Stimulated activated CD8-positive, alpha-beta memory T cell treated with anti-CD3 and anti-CD28 coated beads, Interleukin-7, amount 100 ng/mL, for 48 hours (primary cell): ENCODE measurements at places on chromosomes 13 and 19.

GRCh38 chr13:80011448-80012212 lies 329.3 kb downstream of the SPRY2 start:
- no peak for DNase-seq

GRCh38 chr13:96229356-96229755 lies 139.4 kb downstream of the HS6ST3 start:
- no peak for DNase-seq

DNA sequence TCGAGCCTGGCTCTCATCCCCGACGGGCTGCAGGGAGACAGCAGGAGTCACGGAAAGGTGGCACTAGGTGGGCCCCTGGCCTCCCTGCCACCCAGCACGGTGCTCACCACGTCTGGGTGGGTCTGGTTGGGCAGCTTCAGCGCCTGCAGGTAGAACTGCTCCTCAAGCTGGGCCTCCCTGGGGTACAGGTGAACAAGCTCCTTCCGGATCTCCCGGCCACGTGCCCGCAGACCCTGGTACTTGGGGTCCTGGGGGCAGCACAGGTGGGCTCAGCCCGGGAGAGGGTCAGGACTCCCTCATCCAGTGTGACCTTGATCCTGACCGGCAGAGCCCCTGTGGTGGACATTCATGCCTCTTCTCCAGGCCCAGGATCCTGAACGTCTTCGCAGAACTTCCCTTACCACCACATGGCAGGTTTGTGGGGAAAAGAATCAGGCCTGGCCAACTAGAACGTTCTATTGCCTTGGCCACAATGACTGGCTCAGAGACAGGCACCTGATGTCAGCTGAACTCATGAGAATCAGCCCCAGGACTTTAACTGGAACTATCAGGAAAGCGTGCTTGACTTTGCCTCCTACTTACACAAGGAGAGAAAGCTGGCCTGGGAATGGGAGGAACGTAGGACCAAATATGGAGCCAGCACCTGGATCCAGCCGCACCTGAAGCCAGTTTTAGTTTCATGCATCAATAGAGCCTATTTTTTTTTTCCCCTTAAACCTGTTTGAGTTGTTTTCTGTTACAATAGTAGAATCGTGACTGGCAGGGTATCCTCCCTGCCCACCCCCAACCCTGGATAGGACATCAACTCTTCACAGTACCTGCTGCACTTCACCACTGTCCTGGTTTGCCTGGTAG lies 8.9 kb downstream of the SARS2 start:
- no peak for DNase-seq

DNA sequence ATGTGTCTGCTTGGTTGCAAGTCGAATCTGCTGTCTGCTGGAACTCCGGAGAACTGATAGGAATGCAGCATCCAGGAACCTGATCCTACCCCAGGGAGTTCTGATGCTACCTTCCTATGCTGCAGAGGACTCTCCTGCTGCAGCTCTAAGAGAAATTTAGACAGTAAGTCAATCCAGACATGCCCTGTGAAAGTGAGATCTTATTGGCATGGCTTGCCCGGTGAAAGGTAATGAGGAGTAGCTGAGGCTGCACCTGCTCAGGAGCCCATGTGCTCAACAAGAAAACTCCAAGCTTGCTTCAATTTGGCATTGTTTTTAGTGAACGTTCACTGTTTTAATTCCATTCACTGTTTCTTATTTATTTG lies 217.3 kb upstream of the SERP2 start:
- no peak for DNase-seq

DNA sequence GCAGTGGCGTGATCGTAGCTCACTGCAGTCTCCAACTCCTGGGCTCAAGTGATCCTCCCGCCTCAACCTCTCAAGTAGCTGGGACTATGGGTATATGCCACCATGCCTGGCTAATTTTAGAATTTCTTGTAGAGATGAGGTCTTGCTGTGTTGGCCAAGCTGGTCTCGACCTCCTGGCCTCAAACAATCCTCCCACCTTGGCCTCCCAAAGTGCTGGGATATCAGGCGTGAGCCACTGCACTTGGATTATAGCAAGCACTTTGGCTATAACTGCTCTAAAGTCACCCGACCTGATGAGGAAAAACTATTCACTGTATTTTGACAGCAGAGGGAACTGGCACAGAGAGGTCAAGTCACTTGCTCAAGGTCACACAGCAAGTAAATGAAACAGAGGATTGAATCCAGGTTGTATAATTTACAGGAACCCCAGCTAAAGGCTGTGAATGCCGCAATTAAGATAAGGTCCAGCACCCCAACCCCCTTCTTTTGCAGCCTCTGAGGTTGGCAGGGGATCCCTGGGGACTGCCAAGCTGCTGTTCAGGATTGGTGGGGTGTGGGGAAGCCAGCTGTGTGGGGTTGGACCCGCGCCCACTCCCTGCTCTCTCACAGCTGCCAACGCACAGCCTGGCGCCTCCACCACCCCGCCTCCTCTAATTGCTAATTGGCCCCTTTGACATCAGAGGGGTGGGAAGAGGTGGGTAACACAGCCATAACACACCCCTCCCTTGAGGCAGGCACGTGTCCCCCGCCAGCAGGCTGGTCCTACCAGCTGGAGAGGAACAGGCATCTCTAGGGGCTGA lies 6.0 kb downstream of the TMIGD2 start:
- no peak for DNase-seq

DNA sequence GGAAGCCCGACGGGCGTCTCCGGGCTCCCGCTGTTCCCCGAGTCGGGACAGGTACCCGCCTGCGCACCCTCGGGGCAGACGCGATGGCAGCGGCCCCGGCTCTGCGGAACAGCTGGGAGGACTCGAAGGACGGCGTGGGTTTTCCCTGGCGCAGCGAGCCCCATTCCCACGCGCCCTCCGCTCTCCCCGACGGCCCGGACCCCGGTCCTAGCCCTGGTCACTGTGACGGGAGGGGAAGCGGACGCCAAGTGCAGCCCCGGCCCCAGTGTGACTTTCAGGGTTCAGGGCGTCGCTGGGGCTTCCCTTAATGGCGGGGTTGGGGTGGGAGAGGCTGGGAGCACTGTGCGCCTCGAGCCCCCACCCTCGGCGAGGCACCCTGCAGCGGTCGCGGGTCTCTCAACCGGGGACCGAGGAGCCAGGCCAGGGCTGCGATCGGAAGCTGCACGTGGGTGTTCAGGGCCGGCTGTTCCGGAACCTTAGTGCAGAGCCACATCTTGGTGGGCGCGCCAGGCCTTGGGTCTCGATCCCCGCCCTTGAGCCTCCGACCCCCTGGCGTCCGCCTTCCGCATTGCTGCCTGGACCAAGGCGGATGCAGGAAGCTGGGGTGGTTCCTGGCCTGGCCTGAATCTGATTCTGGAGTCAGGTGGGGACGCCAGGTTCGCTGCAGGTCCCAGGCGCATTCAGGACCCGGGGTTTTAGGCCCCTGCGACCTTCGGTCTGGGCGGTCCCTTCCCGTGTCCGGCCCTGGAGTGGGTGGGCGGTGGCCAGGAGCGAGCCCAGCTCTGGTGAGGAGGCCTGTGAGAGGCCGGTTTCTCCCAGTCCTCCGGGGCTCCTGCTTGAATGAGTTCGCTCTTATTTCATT lies 3.5 kb downstream of the LGALS7B start:
- peak; percentile 8 for DNase-seq

DNA sequence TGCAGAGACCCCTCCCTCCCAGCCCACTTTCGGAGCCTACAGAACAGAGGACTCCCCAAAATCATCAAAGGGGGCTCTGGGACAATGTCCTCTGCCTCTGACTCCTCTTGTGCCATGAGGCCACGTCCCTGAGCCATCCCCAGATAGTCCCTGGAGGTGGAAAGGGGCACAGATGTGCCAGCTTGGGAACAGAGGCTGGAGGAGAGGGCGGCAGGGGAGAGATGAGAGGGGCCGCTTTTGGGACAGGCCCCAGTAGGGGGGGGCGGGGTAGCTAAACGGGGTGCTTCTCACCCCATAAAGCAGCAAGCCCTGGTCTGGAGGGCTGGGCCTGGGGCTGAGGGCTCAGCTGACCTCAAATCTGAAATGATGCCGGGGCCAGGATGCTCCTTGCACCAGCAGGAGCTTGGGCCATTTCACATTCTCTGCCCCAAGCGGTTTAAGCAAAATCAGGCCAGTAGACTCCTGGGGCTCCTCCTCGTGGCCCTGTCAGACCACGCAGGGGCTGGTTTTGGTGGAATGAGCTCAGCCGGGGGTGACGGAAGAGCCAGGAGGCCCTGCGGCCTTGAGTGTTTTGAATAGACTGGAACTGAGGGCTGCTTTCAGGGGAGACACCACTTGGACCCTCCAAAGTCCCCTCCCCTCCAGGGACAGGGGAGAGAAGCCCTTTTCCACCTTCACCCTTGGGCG lies 27.1 kb downstream of the ONECUT3 start:
- no peak for DNase-seq

DNA sequence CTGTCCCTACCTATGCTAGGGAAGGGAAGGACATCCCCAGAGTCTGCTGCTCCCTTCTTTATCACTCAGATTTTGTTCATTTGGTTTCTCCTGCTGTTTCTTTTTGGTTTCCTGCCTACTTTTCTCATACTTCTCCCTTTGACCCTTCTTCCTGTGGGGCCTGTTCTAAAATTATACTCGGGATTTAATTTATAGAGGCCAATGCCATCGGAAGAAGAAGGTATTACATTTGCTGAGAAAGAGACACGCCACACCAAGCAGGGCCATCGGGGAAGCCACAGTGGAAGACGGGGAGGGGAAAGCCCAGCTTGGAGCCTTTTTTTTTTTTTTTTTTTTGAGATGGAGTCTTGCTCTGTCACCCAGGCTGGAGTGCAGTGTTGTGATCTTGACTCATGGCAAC lies 46.8 kb upstream of the FARP1 start:
- DNase-seq: no peak

DNA sequence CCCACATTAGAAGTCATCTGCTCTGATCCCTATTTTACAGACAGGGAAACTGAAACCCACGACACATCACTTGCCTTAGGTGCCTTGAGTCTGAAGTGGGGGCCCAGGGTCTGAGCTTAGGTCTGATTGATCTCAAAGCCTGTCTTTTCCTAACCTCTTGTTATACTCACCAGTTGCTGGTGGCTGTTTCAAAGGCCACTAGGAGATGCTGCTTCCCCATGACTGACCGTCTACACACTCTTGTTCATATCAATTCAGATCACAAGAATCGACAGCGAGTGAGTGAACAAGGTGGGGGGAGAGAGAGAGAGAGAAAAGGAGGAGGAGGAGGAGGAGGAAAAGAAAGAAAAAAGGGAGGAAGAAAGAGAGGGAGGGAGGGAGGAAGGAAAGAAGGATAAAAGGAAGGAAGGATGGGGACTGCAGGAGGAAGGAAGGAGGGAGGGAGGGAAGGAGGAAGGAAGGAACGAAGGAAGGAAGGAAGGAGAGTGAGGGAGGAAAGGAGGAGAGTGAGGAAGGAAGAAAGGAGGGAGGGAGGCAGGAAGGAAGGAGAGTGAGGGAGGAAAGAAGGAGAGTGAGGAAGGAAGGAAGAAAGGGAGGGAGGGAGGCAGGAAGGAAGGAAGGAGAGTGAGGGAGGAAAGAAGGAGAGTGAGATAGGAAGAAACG lies 3.3 kb downstream of the OR10H1 start:
- DNase-seq: no peak

DNA sequence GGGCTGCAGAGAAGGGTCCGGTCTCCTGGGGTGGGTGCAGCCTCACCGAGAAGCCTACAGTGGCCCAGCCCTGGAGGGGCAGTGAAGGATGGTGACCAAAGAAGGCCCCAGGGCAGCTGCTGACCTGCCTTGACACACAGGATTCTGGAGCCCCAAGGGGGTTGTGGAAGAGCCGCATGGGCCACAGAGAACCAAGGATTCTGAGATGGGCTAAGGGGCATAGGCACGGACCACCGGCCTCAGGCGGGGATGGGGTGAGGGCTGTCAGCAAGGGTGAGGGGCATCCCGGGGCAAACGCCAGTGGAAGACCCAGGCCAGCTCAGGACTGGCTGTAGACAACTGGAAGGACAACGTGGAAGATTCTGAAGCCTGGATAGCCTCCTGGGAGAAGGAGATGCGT lies 151.6 kb downstream of the TEX29 start:
- DNase-seq: no peak

- no peak for DNase-seq
These were observed 18.6 kb downstream of the PEPD start for GRCh38 chr19:33503030-33503429.

- no peak for DNase-seq
These were observed 1183.1 kb upstream of the PCDH20 start for GRCh38 chr13:62598708-62599107.

- DNase-seq: no peak
These were observed 94.0 kb upstream of the ZNF536 start for GRCh38 chr19:30277941-30278881.

GRCh38 chr13:35796623-35797022 lies 320.1 kb upstream of the MAB21L1 start:
- DNase-seq: no peak

GRCh38 chr13:37118016-37118415 lies 12.6 kb upstream of the CSNK1A1L start:
- no peak for DNase-seq

- DNase-seq: no peak
These were observed 14.5 kb downstream of the IPO5 start for GRCh38 chr13:97967948-97968347.

GRCh38 chr19:29526730-29527499 lies 1.1 kb downstream of the VSTM2B start:
- no peak for DNase-seq

DNA sequence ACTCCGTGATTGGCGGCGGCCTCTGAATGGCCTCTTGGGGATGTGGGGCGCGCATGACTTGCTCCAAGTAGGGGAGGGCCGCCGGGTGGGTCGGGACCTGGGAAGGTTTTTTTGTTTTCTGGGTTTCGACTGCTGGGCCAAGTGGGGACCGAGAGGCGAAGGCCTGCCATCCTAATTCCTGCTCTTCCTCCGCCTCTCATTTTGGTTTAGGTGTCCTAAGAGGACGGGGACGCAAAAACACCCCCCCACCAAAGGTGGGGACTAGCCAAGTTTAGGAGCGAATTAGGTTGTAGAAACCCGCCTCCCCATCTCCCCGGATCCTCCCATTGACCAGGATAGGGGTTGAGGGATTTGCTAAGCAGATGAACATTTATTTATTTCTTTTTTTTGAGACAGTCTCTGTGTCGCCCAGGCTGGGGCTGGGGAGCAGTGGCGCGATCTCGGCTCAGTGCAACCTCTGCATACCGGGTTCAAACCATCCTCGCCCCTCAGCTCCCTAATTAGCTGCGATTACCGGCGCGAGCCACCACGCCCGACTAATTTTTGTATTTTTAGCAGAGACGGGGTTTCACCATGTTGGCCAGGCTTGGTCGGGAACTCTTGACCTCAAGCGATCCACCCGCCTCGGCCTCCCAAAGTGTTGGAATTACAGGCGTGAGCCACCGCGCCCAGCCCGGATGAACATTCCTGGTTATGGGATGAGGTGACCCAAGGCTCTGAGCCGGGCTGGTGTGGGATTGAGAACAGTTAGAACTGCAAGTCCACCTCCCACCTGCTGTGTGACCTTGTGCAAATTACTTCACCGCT lies 838 bp downstream of the PPP2R1A start:
- no peak for DNase-seq

DNA sequence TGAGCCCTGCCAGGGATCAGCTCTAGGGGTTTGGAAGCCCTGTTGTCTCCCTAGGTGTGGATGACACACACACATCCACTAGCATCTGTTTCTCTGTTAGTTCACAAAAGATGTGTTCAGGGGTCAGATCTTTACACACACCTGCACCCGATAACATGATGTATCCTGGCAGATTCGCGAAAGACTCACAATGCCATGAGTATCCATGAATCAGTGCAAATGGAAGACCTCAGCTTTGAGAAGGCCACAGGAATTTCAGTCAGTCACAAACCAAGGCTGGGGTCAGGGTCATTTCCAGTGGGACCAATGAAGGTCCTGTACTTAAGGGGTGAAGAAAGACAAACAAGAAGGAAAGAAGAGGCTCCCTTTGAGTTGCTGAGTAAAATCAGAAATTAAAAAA lies 898.2 kb downstream of the UQCRFS1 start:
- no peak for DNase-seq

GRCh38 chr19:5916181-5916708 lies 2.2 kb downstream of the CAPS start:
- no peak for DNase-seq
